ENCODE measurements at places on chromosomes 3 and 15.

GRCh38 chr3:61682671-61683548, 121.5 kb downstream of the PTPRG start:
- peak; percentile 65 for DNase-seq

DNA sequence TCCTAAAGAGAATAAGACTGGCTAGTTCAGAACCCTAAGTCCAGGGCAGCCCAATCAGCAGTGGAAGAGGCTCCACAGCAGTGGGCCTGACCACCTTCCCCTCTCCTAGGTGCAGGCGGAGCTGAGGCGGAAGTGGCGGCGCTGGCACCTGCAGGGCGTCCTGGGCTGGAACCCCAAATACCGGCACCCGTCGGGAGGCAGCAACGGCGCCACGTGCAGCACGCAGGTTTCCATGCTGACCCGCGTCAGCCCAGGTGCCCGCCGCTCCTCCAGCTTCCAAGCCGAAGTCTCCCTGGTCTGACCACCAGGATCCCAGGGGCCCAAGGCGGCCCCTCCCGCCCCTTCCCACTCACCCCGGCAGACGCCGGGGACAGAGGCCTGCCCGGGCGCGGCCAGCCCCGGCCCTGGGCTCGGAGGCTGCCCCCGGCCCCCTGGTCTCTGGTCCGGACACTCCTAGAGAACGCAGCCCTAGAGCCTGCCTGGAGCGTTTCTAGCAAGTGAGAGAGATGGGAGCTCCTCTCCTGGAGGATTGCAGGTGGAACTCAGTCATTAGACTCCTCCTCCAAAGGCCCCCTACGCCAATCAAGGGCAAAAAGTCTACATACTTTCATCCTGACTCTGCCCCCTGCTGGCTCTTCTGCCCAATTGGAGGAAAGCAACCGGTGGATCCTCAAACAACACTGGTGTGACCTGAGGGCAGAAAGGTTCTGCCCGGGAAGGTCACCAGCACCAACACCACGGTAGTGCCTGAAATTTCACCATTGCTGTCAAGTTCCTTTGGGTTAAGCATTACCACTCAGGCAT, 33.7 kb downstream of the VIPR1 start:
- DNase-seq, result peak; percentile 30

GRCh38 chr3:8968375-8968882, 5.2 kb upstream of the RAD18 start:
- no peak for DNase-seq

- no peak for DNase-seq
Observed at GRCh38 chr3:27326629-27327545, 42.3 kb downstream of the NEK10 start.

DNA sequence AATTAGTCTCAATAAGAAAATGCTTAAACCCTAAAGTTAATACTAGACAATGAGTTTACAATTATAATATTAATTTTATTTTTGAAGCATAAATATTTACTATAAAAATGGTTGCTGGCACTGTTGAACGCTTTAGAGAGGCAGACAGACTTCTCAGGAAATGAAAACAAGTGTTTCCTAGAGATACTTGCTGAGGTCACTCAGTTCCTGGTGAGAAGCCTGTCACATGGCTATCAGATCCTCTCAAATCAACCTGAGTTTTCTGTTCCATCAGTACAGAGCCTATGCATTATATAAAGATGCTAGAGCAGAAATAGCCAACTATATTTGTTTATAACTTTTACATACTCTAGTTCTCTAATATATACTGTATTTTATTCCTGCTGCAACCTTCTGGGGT, 109.2 kb downstream of the MYO5A start:
- no peak for DNase-seq

DNA sequence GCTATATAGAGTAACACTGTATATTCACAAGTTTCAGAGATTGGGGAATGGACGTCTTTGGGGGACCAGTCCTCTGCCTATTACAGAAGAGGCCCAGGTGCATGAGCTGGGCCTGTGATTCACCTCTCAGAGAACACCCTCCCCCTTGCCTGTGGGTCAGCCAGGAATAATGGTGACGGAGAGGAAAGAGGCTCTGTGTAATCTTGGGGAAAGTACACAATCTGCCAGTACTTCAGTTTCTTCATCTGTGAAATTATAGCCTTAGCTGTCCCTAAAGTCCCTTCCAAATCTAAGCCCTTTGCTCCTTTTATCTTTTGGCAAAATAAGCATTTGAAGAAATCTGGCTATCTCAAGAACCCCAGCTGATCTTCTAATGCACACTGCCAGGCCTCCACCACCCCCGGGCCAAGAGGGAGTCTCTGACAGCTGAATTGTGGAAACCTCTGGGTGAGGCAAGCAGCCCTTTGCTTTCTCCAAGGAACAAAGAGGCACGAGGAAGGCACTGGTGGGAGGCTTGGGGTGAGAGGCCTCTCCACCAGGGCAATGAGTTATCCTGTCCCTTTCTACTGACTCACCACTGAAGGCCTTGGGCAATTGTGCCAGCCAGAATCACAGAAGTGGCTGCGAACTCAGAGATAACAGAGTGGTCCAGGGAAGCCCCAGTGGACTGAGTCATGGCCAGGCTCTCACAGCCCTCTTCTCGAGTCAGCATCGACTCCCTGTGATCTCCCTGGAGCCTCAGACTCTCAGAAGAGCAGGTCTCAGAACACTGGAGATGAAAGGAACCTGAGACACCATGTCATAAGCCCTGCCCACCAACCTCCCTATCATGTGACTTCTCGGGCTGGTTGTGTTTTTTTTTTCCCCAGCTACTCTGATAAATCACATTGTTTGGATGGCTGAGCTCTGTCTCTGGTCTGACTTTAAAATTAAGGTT, 31.8 kb downstream of the CCNL1 start:
- DNase-seq, result no peak

All from glutamatergic neuron (in vitro differentiated cells).